ENCODE measurements at places on chromosomes 1 and 21. TPM values are rescaled to one million over a fixed set of nuclear protein-coding genes. Genes with fewer than 3 reads are reported as not detected.

The DMRTB1 gene
- not detected for total RNA-seq

The GCSAML gene
- not detected for total RNA-seq

DNA sequence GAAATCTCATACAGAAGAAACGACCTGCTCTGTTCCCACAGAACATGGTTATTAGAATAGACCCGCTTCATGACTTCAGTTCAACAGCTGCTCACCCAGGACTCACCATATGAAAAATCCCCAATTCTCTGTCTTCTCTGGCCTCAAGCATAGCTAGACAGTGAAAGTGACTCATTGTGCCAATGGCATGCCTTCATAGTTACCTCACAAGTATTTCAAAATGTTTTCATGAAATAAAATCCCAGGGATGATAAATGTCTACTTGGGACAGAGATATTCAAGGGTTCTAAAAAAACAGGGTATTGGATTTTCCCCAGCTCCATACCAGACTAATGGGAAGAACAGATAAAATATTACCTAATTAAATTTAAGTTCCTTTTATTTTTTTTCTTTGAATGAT is 82.3 kb downstream of the NOTCH2 start:
- H3K27ac ChIP-seq, result peak overlapping the region; percentile 51
- H3K4me3 ChIP-seq, result no peak overlapping the region
- H3K36me3 ChIP-seq, result peaks cover 1% of the 10 kb centered on the region
- H3K4me1 ChIP-seq, result peaks cover 21% of the 10 kb centered on the region
- H3K27me3 ChIP-seq, result no peaks in the 10 kb centered on the region

DNA sequence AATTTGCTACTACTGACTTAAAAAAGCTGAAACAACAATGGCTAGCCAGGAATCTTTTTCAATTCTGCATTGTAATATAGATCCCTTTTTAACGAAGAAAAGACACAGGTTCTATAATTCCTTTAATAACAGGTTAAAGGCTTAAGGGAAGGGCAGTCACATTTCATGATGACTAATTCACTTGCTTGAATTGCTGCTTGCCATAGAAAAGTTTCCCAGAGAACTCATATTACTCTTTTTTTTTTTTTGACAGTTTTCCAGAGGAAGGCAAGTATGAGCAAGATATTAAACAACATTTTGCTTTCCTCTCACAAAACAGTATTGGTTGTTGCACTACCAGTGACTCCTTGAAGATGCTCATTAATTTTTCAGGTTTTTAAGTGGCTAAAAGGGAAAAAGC is 60.9 kb downstream of the IL23R start:
- no peaks in the 10 kb centered on the region for H3K4me1 ChIP-seq
- no peaks in the 10 kb centered on the region for H3K36me3 ChIP-seq
- no peak overlapping the region for H3K4me3 ChIP-seq
- DNase-seq, result peak; percentile 31
- peaks cover 4% of the 10 kb centered on the region for H3K27me3 ChIP-seq

DNA sequence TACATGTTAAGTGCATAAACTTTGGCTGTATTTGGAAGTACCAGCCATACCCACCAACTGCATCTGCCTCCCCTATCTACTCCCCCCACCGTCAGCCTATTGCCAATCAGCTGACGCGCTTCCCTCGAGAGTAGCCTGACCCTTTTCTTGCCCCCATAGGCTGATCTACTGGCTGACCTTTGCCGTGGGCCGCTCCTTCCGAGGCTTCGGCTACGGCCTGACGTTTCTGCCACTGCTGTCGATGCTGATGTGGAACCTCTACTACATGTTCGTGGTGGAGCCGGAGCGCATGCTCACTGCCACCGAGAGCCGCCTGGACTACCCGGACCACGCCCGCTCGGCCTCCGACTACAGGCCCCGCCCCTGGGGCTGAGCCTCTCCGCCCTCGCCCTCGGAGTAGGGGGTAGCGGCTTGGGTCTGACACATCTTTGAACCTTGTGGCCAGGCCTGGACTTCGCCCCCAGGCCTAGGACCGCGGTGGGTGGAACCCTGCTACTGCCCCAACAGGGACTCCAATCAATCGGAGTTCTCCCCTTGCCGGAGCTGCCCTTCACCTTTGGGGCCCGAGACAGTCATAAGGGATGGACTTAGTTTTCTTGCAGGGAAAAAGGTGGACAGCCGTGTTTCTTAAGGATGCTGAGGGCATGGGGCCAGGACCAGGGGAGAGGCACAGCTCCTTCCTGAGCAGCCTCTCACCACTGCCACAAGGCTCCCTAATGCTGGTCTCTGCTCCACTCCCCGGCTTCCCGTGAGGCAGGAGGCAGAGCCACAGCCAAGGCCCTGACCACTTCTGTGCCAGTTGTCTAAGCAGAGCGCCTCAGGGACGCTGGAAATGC is 4.0 kb downstream of the GLMP start:
- peak overlapping the region; percentile 63 for H3K4me3 ChIP-seq
- H3K36me3 ChIP-seq, result peaks cover 4% of the 10 kb centered on the region
- no peaks in the 10 kb centered on the region for H3K27me3 ChIP-seq
- peak; percentile 81 for DNase-seq

GRCh38 chr1:171204296-171204695 is 19.2 kb downstream of the FMO2 start:
- no peaks in the 10 kb centered on the region for H3K36me3 ChIP-seq
- no peaks in the 10 kb centered on the region for H3K4me1 ChIP-seq
- no peaks in the 10 kb centered on the region for H3K27me3 ChIP-seq
- no peak for DNase-seq
- no peak overlapping the region for H3K27ac ChIP-seq

The ANGPTL3 gene
- not detected for total RNA-seq

The CCDC185 gene
- total RNA-seq, result not detected

GRCh38 chr1:167630568-167631385 is 745 bp downstream of the RCSD1 start:
- H3K4me3 ChIP-seq, result no peak overlapping the region
- DNase-seq, result no peak
- H3K4me1 ChIP-seq, result peaks cover 5% of the 10 kb centered on the region
- no peak overlapping the region for H3K27ac ChIP-seq

GRCh38 chr1:232403017-232403714 is 226.8 kb downstream of the SIPA1L2 start:
- H3K4me1 ChIP-seq, result no peaks in the 10 kb centered on the region
- H3K36me3 ChIP-seq, result no peaks in the 10 kb centered on the region
- H3K27ac ChIP-seq, result no peak overlapping the region
- no peaks in the 10 kb centered on the region for H3K27me3 ChIP-seq
- no peak for DNase-seq

DNA sequence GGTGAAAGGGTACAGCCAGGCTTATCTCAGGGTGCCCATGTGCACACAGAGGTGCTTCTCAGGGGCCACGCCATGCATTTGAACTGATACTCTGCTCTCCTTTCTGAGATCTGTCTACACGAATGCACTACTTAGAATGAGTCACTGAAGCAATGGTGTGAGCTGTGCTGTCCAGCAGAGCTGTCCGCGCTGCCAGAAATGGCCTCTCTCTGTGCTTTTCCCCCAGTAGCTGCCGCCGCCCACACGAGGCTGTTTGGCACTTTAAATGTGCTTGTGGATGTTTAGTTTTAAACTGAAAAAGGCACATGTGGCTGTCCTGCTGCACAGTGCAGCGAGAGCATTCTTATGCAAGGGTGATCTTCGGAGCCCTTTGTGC is 87.1 kb upstream of the COL6A1 start:
- DNase-seq, result peak; percentile 81
- H3K27me3 ChIP-seq, result peaks cover 4% of the 10 kb centered on the region
- H3K27ac ChIP-seq, result no peak overlapping the region
- peaks cover 2% of the 10 kb centered on the region for H3K4me1 ChIP-seq

- peaks cover 4% of the 10 kb centered on the region for H3K4me1 ChIP-seq
- H3K36me3 ChIP-seq, result no peaks in the 10 kb centered on the region
- DNase-seq, result peak; percentile 69
- no peaks in the 10 kb centered on the region for H3K27me3 ChIP-seq
- no peak overlapping the region for H3K4me3 ChIP-seq
Measured at GRCh38 chr1:222896630-222897526, 82.0 kb downstream of the DISP1 start.

- H3K27me3 ChIP-seq, result no peaks in the 10 kb centered on the region
- no peak for DNase-seq
- no peak overlapping the region for H3K4me3 ChIP-seq
- peaks cover 5% of the 10 kb centered on the region for H3K4me1 ChIP-seq
Measured at GRCh38 chr1:85282424-85282823, 6.0 kb upstream of the BCL10 start.
